ENCODE measurements at places on chromosomes 2 and 18.

DNA sequence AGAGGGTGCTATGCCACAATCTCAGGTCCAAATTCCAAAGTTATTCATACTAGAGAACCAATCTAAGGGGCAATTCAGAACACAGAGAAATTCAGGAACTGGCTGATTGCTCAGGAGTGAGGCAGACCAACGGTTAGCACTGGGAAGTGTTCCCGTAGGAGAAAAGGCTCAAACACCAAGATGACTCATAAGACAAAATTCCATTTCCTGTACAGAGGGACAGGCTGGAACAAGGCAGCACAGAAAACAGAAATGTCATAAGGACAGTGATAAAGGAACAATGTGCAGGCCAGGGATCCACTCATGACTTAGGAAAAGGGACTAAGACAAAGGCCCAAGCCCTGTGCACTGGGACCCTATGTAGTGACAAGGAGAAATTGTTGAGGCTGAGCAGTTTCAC is 54.2 kb downstream of the PDE1A start:
- H3K36me3 ChIP-seq, result no peaks in the 10 kb centered on the region
- no peak overlapping the region for H3K27ac ChIP-seq
- DNase-seq, result no peak
- no peaks in the 10 kb centered on the region for H3K4me1 ChIP-seq

GRCh38 chr2:199798831-199799580 is 52.0 kb downstream of the FTCDNL1 start:
- no peak overlapping the region for H3K4me3 ChIP-seq
- H3K4me1 ChIP-seq, result peaks cover 7% of the 10 kb centered on the region
- H3K27me3 ChIP-seq, result peaks cover 3% of the 10 kb centered on the region
- DNase-seq, result no peak

GRCh38 chr2:216562696-216563435 is 64.2 kb downstream of the RPL37A start:
- no peak for DNase-seq
- peaks cover 2% of the 10 kb centered on the region for H3K36me3 ChIP-seq
- peaks cover 16% of the 10 kb centered on the region for H3K27me3 ChIP-seq
- no peak overlapping the region for H3K27ac ChIP-seq
- no peak overlapping the region for H3K4me3 ChIP-seq

- H3K4me3 ChIP-seq, result no peak overlapping the region
- no peak overlapping the region for H3K27ac ChIP-seq
- DNase-seq, result no peak
- H3K36me3 ChIP-seq, result no peaks in the 10 kb centered on the region
- H3K4me1 ChIP-seq, result no peaks in the 10 kb centered on the region
- no peaks in the 10 kb centered on the region for H3K27me3 ChIP-seq
Measured at GRCh38 chr18:6885006-6885481, 155.5 kb downstream of the ARHGAP28 start.

DNA sequence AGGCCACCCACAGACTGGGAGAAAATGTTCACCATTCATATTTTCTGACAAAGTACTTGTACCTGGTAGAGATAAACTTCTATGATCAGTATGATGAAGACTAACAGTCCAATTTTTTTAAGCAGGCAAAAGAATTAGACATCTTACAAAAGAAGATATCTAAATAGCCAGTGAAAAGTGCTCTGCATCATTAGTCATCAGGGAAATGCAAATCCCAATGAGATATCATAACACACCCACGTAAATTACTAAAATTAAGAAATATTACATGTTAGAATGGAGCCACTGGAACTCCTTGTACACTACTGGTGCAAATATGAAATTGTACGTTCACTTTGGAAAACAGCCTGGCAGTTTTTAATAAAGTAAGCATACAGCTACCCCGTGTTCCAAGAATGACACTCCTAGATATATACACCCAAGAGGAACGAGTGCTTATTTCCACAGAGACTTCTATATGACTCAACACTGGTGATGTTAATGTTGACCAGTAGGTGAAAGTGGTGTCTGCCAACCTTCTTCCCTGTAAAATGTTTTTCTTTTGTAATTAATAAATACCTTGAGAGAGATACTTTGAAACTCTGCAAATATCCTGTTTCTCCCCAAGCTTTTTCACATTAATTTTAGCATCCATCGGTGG is 80.3 kb downstream of the NPAS2 start:
- H3K27ac ChIP-seq, result no peak overlapping the region
- peaks cover 2% of the 10 kb centered on the region for H3K4me1 ChIP-seq
- H3K36me3 ChIP-seq, result peaks cover 1% of the 10 kb centered on the region
- peaks cover 2% of the 10 kb centered on the region for H3K27me3 ChIP-seq
- DNase-seq, result no peak

- H3K27ac ChIP-seq, result no peak overlapping the region
- H3K27me3 ChIP-seq, result peaks cover 4% of the 10 kb centered on the region
- DNase-seq, result no peak
- H3K4me1 ChIP-seq, result peaks cover 13% of the 10 kb centered on the region
- H3K4me3 ChIP-seq, result no peak overlapping the region
- peaks cover 6% of the 10 kb centered on the region for H3K36me3 ChIP-seq
Measured at GRCh38 chr2:230885463-230886130, 20.9 kb downstream of the ITM2C start.

- DNase-seq, result no peak
- H3K27ac ChIP-seq, result peak overlapping the region; percentile 86
- peak overlapping the region; percentile 59 for H3K4me3 ChIP-seq
- H3K27me3 ChIP-seq, result no peaks in the 10 kb centered on the region
Measured at GRCh38 chr2:37656512-37657423, 14.7 kb downstream of the CDC42EP3 start.

DNA sequence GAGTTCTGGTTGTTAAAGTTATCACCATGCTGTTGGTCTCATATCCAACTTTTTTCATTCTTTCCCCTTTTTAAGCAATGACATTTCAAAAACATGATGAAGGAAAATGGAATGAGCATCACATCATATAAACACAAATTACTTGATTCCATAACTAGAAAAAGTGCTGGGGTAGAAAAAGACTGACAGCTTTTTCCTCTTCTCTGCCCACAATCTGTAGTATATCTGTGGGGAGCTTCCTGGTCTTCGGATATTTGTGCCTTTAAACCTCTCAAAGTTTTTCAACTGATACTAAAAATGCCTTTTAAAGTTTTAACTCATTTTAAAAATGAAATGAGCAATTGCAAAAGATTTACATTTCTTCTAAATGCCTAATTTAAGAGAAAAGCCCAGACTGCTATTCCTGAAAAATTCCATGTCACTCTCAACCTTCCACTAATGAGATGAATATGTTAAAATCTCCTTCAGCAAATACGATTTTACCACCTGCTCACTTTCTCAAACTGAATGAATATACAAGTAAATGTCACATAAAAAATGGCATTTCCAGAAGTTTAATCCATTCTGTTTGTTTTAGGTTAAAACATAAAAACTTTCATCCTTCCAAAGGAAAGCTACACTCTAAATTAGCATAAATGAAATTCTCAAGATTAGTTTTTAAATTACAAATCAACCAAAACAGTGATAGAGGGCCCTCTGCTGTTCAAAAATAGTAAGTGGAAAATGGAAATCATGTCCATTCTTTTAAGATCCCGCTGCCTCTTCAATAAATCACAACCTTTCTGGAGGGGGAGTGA is 2.1 kb downstream of the DNAH7 start:
- H3K27me3 ChIP-seq, result peaks cover 16% of the 10 kb centered on the region
- H3K27ac ChIP-seq, result no peak overlapping the region
- H3K36me3 ChIP-seq, result no peaks in the 10 kb centered on the region
- H3K4me3 ChIP-seq, result no peak overlapping the region
- peaks cover 7% of the 10 kb centered on the region for H3K4me1 ChIP-seq

GRCh38 chr18:23137788-23138216 is 2.5 kb downstream of the CABLES1 start:
- H3K27me3 ChIP-seq, result peaks cover 43% of the 10 kb centered on the region
- H3K27ac ChIP-seq, result no peak overlapping the region
- DNase-seq, result no peak
- H3K36me3 ChIP-seq, result no peaks in the 10 kb centered on the region

- no peaks in the 10 kb centered on the region for H3K36me3 ChIP-seq
- H3K27me3 ChIP-seq, result no peaks in the 10 kb centered on the region
- H3K27ac ChIP-seq, result no peak overlapping the region
- no peak for DNase-seq
- no peak overlapping the region for H3K4me3 ChIP-seq
Measured at GRCh38 chr2:236402033-236402790, 138.0 kb upstream of the ASB18 start.

GRCh38 chr2:5453220-5454050 is 238.7 kb upstream of the SOX11 start:
- no peak overlapping the region for H3K4me3 ChIP-seq
- no peak overlapping the region for H3K27ac ChIP-seq
- no peaks in the 10 kb centered on the region for H3K36me3 ChIP-seq

GRCh38 chr18:78699499-78699898 is 280.1 kb upstream of the SALL3 start:
- no peak overlapping the region for H3K27ac ChIP-seq
- no peak for DNase-seq
- no peaks in the 10 kb centered on the region for H3K36me3 ChIP-seq

DNA sequence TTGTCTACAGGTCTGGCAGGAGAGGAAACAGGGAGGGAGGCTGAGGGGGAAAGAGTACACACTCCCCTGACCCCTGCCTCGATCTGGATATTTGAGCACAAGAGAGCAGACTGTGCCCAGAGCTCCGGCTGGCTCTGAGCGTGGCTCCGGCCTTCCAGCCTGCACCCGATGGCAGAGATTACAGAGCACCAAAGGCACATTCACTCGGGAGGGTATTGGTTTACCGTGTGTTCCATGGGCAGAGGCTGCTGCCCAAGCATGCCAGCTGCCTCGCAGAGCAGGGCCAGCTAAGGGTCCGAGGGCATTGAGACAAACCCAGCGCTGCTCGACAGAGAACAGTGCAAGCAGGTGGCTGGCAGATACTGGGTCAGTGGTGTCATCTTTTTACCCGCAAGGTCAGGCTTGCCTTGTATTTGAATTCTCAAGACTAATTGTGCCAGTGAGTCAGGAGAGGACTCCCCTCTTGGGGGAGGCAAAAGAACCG is 132.2 kb downstream of the TNS1 start:
- H3K4me3 ChIP-seq, result no peak overlapping the region
- DNase-seq, result no peak
- H3K27ac ChIP-seq, result no peak overlapping the region
- no peaks in the 10 kb centered on the region for H3K36me3 ChIP-seq

GRCh38 chr2:172021955-172022354 is 22.2 kb downstream of the METAP1D start:
- DNase-seq, result no peak
- no peak overlapping the region for H3K27ac ChIP-seq
- no peak overlapping the region for H3K4me3 ChIP-seq

DNA sequence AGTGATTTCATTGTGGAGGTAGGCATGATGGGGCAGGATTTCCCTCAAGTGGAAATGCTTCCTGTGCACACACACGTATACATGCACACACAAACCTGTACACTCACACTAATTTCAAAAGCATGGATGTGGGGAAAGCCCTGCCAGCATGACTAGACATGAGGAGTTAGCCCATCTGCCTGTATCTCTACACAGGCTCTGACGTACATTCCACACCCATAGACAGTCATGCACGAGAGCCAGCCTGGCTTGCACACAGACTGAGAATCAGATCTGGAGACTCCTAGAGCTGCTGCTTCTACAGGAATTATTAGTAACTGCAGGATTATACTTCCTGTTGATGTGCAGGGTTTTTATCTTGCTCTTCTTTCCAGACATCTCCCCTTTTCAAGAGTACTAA is 27.3 kb upstream of the NFU1 start:
- H3K4me1 ChIP-seq, result peaks cover 1% of the 10 kb centered on the region
- peaks cover 44% of the 10 kb centered on the region for H3K36me3 ChIP-seq
- no peak for DNase-seq
- H3K27ac ChIP-seq, result no peak overlapping the region
- H3K27me3 ChIP-seq, result no peaks in the 10 kb centered on the region

- no peak overlapping the region for H3K27ac ChIP-seq
- peaks cover 2% of the 10 kb centered on the region for H3K4me1 ChIP-seq
- no peaks in the 10 kb centered on the region for H3K36me3 ChIP-seq
- DNase-seq, result no peak
- no peak overlapping the region for H3K4me3 ChIP-seq
- peaks cover 5% of the 10 kb centered on the region for H3K27me3 ChIP-seq
Measured at GRCh38 chr2:158205215-158205614, 103.5 kb downstream of the UPP2 start.

- H3K4me3 ChIP-seq, result no peak overlapping the region
- no peaks in the 10 kb centered on the region for H3K4me1 ChIP-seq
- H3K27me3 ChIP-seq, result peaks cover 2% of the 10 kb centered on the region
- no peak for DNase-seq
Measured at GRCh38 chr2:16319551-16320121, 346.0 kb downstream of the CYRIA start.

- no peaks in the 10 kb centered on the region for H3K4me1 ChIP-seq
- no peak overlapping the region for H3K4me3 ChIP-seq
- no peaks in the 10 kb centered on the region for H3K36me3 ChIP-seq
Measured at GRCh38 chr2:56227811-56228210, 44.0 kb downstream of the CCDC85A start.

DNA sequence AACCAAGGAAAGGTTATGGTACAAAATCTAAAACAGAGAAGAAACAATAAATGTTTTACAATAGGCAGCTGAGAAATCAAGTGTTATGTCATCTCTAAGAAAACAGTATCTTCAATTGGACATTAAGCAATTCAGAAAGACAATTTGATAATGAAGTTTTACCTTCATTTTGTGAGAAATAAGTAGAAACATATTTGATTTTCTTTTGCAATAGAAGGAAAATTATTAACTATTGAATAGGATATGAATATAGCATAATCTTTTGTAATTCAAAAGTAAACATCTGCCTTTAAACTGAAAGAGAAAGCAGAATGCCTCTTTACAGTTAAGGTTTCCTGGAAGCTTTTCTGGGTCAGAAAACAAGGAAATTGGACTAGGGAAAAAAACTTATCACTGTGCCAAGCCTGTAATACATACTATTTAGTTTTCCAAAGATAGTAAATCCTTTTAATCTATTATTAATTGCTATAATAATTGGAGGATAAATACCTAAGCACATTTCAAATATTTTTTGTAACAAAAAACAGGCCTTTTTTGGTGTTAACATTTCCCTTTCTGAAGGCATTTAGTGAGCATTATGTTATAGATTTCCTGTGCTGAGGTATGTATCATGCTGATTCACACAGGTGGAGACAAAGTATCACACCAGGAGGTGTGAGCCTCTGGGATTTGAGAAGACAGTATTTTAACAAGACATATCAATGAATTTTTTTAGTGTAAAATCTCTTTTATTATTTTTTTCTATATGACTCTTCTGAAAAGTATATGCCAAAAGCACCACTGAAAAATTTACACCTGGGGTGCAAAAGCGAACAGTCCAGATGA is 947.0 kb upstream of the CDH2 start:
- H3K27ac ChIP-seq, result no peak overlapping the region
- H3K36me3 ChIP-seq, result no peaks in the 10 kb centered on the region
- H3K27me3 ChIP-seq, result no peaks in the 10 kb centered on the region
- no peak overlapping the region for H3K4me3 ChIP-seq
- no peak for DNase-seq

- H3K36me3 ChIP-seq, result no peaks in the 10 kb centered on the region
- no peak overlapping the region for H3K4me3 ChIP-seq
- H3K27me3 ChIP-seq, result no peaks in the 10 kb centered on the region
Measured at GRCh38 chr2:142834021-142834420, 43.4 kb upstream of the KYNU start.

DNA sequence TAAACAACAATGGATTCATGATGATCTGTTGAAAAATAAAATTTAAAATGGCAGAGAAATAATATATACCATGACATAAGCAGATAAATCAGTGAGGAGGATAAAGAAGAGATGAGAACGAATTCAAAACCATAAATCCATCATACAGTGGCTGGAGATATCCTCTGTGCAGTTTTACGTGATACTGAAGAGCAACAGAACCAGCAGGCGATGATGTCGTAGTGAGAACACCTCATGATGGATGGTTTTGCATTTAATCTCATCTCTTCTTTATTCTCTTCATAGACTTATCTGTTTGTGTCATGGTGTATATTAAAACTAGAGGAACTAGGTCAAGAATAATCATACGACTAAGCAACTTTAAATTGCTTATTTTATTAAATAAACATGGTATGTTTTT is 56.3 kb downstream of the TNFRSF11A start:
- H3K27me3 ChIP-seq, result no peaks in the 10 kb centered on the region
- peaks cover 22% of the 10 kb centered on the region for H3K36me3 ChIP-seq
